ENCODE measurements at places on chromosomes 2 and 18. TPM values are rescaled to one million over a fixed set of nuclear protein-coding genes. Genes with fewer than 3 reads are reported as not detected.

- DNase-seq = no peak
- no peaks in the 10 kb centered on the region for H3K4me1 ChIP-seq
- no peak overlapping the region for H3K4me3 ChIP-seq
- no peaks in the 10 kb centered on the region for H3K36me3 ChIP-seq
- H3K27me3 ChIP-seq = no peaks in the 10 kb centered on the region
- H3K27ac ChIP-seq = no peak overlapping the region
Observed at GRCh38 chr2:49174750-49175149, 20.4 kb upstream of the FSHR start.

DNA sequence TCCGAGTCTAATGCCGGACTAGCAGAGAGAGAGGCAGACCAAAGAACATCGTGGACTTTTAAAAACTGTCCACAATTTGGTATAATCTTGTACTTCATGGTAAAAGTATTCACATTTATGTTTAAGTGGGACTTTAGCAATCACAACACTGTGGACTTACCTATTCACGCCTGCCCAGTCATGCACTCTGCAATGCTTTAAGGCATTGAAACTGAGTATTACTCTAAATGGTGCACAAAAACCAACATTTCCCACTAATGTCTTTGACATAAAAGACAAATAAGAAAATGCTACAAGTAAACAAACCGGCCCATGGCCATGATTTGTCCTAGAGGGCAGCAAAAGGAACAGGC is 91.3 kb downstream of the ACVR1 start:
- peaks cover 13% of the 10 kb centered on the region for H3K36me3 ChIP-seq
- H3K27me3 ChIP-seq = no peaks in the 10 kb centered on the region
- H3K4me3 ChIP-seq = no peak overlapping the region
- H3K27ac ChIP-seq = no peak overlapping the region

DNA sequence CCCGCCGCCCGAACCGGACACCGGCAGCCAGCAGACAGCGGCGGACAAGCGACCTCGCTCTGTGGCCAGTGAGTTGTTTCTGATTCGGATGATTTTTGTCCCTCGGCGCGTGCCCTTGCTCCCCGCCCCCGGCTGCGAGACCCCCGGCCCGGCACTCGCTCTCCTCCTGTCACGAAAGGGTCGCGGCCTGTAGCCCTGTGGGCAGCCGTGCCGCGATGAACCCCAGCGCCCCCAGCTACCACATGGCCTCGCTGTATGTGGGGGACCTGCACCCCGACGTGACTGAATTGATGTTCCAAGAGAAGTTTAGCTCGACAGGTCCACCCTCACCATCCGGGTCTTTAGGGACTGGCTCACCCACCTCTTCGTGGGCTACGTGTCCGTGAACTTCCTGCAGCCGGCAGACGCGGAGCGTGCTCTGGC is 1257.5 kb upstream of the ACVR2A start:
- H3K36me3 ChIP-seq = no peaks in the 10 kb centered on the region
- no peak overlapping the region for H3K4me3 ChIP-seq
- DNase-seq = no peak

- H3K36me3 ChIP-seq = no peaks in the 10 kb centered on the region
- no peak overlapping the region for H3K27ac ChIP-seq
- H3K27me3 ChIP-seq = peaks cover 9% of the 10 kb centered on the region
- DNase-seq = no peak
Observed at GRCh38 chr2:114222344-114222743, 220.1 kb upstream of the DPP10 start.

DNA sequence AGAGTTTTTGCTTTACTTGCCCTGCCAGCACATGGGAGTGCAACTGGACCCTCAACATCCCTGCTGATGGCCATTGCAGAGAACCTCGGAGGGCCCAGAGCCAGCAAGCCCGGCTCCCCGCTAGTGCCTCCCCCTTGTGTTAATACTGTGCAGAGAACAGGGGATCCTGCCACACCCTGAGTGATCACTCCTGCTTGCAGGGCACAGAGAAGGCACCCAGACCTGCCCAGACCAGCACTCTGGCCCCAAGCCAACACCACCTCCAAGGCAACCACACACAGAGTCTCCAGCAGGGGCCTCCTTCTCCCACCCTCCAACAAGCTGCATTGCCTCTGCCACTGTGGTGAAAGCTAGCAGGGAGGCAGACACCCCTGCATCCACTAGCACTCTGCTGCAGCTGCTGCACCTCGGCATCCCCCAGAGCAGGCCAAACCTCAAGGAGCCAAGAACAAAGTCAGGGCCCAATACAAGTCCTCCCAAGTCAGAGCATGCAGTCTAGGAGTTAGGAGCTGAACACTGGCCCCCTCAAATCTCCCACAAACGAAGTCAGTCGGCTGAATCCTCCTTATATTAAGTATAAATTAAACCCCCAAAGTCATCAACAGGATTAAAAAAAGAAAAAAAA is 157.7 kb downstream of the CCDC178 start:
- no peaks in the 10 kb centered on the region for H3K27me3 ChIP-seq
- no peak overlapping the region for H3K27ac ChIP-seq

DNA sequence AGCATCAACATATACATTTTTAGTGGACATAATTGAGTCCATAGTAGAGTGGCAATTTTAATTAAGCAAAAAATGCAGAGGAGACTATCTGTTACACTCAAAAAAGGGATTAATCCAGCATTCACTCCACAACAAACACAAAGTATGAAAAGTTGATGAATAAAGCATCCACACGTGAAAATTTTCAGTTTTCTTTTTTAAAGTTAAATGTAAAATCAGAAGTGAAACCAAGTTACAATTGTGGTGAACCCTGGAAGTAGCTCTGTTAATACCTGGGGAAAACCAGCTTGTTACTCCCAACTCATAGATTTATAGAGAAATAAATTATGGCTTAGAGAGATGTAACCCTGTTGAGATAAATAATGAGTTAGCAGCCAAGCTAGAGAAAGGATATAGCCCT is 807.8 kb downstream of the TRIB2 start:
- H3K27ac ChIP-seq = no peak overlapping the region
- no peak for DNase-seq
- no peaks in the 10 kb centered on the region for H3K27me3 ChIP-seq
- H3K4me3 ChIP-seq = no peak overlapping the region
- no peaks in the 10 kb centered on the region for H3K36me3 ChIP-seq

- H3K27me3 ChIP-seq = no peaks in the 10 kb centered on the region
- H3K4me1 ChIP-seq = peaks cover 33% of the 10 kb centered on the region
- peak overlapping the region; percentile 94 for H3K4me3 ChIP-seq
- H3K27ac ChIP-seq = no peak overlapping the region
- peaks cover 36% of the 10 kb centered on the region for H3K36me3 ChIP-seq
Observed at GRCh38 chr2:240134956-240135520, 1.1 kb downstream of the COPS9 start.

- H3K4me1 ChIP-seq = peaks cover 1% of the 10 kb centered on the region
- no peaks in the 10 kb centered on the region for H3K36me3 ChIP-seq
- H3K27me3 ChIP-seq = no peaks in the 10 kb centered on the region
- peak; percentile 22 for DNase-seq
- H3K27ac ChIP-seq = no peak overlapping the region
Observed at GRCh38 chr2:174546519-174547506, 50.8 kb downstream of the WIPF1 start.

DNA sequence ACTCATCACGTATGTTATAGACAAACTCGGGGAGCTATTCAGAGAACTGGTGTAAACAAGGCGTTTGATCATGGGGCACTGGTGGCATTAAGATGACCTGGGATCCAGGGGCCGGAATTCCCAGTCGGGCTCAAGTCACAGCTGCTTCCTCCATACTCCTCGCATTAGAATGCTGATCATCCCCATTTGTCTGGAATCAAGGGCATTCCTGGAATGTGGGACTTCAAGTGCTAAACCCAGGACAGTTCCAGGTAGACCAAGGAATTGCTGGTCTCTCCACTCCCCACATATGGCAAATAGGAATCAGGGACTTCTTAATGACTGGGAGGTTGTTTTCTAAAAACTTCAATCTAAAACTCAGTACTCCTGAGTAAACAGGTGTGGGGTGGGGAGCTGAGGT is 355.7 kb upstream of the RAB6C start:
- no peaks in the 10 kb centered on the region for H3K36me3 ChIP-seq
- H3K4me3 ChIP-seq = no peak overlapping the region
- no peaks in the 10 kb centered on the region for H3K4me1 ChIP-seq
- DNase-seq = no peak
- H3K27me3 ChIP-seq = no peaks in the 10 kb centered on the region

DNA sequence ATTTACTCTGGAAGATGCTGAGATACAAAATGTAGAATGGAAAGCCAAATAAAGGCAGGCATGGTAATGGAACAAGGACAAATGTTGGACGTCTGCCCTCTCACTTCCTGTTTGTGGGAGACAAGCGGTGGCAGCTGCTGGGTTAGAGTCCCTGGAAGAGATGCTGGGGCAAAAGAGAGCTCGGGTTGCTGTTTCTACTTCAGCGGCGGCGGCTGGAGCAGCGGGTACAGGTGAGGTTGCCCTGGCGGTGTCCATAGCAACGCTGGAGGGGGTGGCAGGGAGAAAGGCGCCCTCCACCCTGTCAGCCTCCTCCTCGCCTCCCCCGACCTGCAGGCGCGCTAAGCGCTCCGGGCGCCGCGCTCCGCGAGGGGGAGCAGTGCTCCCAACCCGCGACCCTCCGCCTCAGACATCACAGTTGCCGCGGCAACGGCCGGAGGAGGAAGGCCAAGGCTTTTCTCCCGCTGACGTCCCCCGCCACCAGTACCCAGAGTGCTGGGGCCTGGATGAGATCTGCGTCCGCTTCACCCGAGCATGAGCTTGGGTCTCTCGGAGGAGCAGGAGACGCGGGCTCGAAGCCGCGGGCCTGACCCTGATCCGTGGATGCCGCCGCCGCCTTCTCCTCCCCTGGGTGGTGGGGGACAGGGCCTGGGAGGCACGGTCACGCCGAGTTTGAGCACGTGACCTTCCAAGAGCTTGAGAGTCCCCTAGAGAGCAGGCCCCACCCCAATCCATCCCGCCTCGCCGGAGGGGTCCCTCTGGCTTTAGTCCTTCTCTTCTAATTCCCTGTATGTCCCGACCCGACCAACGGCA is 65.6 kb downstream of the NOL4 start:
- peaks cover 7% of the 10 kb centered on the region for H3K27me3 ChIP-seq
- H3K27ac ChIP-seq = no peak overlapping the region
- H3K4me3 ChIP-seq = no peak overlapping the region
- no peaks in the 10 kb centered on the region for H3K4me1 ChIP-seq

DNA sequence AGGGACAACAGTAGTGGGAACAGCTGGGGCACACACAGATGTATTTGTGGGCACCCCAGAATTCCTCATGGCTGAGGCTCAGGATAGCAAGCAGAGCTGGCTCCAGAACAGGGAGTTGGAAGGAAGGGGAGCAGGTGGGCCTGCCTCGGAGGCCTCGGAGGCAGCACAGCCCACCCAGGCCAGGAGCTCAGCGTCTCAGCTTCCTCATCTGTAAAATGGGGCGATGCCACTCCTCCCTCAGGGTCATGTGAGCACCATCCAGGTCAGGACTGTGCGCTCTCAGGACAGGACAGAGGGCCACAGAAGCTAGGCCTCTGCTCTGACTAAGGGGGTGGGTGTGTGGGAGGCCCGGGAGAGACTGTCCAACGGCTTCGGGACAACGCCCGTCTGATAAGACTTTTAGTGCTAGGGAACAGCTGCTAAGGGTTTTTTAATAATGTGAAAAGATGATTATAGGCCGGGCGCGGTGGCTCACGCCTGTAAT is 106.2 kb downstream of the HDAC4 start:
- no peak overlapping the region for H3K27ac ChIP-seq
- DNase-seq = no peak
- no peaks in the 10 kb centered on the region for H3K27me3 ChIP-seq
- no peaks in the 10 kb centered on the region for H3K36me3 ChIP-seq
- no peak overlapping the region for H3K4me3 ChIP-seq
- peaks cover 75% of the 10 kb centered on the region for H3K4me1 ChIP-seq

GRCh38 chr2:133726973-133727372 is 158.7 kb upstream of the NCKAP5 start:
- H3K4me1 ChIP-seq = no peaks in the 10 kb centered on the region
- H3K27ac ChIP-seq = no peak overlapping the region
- DNase-seq = no peak
- H3K27me3 ChIP-seq = no peaks in the 10 kb centered on the region
- H3K4me3 ChIP-seq = no peak overlapping the region

- H3K4me3 ChIP-seq = no peak overlapping the region
- no peak overlapping the region for H3K27ac ChIP-seq
- no peaks in the 10 kb centered on the region for H3K27me3 ChIP-seq
- no peak for DNase-seq
- H3K36me3 ChIP-seq = no peaks in the 10 kb centered on the region
- H3K4me1 ChIP-seq = no peaks in the 10 kb centered on the region
Observed at GRCh38 chr2:216839688-216840087, 20.2 kb downstream of the TNP1 start.

DNA sequence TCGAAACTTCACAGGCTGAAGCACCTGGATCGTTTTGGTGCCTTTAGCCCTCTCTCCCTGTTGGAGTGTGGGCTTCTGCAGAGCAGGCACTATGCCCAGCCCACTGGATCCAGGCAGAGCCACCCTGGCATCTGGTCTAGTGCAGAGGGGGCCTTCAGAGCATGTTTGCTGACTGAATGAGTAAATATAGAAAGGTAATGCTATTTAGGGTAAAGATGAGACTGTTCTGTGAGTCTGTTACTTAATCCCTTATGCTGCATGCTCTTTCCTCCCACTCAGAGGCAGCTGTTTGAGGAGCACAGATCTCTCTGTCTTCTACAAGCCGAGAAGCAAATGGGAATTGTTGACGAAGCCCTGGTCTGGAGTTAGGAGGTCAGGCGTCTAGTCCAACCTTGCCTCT is 130.2 kb downstream of the RGPD3 start:
- DNase-seq = no peak
- H3K27ac ChIP-seq = no peak overlapping the region
- no peak overlapping the region for H3K4me3 ChIP-seq
- H3K27me3 ChIP-seq = no peaks in the 10 kb centered on the region

- DNase-seq = no peak
- peaks cover 46% of the 10 kb centered on the region for H3K36me3 ChIP-seq
- H3K27me3 ChIP-seq = no peaks in the 10 kb centered on the region
- H3K27ac ChIP-seq = no peak overlapping the region
Observed at GRCh38 chr2:23760736-23761135, 166.2 kb downstream of the ATAD2B start.

Gene HJURP
- 0.25 TPM for total RNA-seq

Gene FRZB
- total RNA-seq = not detected

Gene KIF5C
- total RNA-seq = 8.1 TPM

Gene SH3RF3
- total RNA-seq = 5.2 TPM

Gene SNTG2
- 1.1 TPM for total RNA-seq

Gene ZAP70
- total RNA-seq = 470 TPM

Gene KCNE4
- total RNA-seq = not detected

Gene TRIM54
- total RNA-seq = not detected
